ENCODE measurements at places on chromosomes 13 and 19.
A peak's percentile ranks its signal among the peaks of the same experiment; 100 is the strongest.

DNA sequence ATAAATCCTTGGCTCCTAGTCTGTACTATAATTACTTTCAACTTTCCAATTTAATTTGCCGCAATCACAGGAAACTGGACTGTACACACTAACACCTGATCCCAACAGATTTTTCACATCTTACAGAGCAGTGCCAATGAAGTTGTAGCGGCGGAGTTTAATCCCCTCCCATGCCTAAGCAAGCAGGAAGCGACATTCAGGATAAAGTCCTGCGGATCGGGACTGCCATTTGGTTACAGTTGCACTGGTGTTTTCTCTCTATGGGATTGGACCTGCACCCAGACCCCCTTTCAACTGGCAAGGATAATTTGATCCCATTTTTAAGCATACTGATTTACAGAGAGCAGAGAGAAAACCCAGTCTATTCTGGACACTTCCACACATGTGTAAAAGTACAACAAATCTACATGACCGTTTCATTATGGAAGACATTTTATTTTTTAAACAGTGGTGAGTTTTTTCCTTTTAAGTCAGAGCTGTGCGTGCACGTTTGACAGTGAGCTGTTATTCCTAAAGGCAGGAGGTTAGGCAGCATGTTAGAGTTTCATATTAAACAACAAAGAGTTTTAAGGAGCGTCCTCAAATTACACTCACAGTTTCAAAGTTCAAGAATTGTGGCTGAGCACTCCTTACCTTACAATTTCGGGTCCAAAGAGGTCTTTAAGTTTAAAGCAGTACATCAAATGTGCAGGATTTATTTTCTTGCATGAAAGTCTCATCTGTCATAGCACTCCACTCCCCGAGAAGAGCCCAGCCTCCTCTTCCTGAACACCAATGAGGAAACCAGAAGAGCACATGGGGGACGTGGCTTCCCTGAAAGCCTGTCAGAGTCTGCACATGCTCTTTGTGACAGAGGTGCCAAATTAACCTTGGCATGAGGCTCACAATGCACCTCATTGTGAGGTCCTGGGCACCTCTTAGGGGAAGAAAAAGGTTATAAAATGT is 141.6 kb upstream of the RFC3 start:
- DNase-seq = peak; percentile 68

- no peak for DNase-seq
Observed at GRCh38 chr19:55103190-55103589, 14.2 kb downstream of the PPP1R12C start.

DNA sequence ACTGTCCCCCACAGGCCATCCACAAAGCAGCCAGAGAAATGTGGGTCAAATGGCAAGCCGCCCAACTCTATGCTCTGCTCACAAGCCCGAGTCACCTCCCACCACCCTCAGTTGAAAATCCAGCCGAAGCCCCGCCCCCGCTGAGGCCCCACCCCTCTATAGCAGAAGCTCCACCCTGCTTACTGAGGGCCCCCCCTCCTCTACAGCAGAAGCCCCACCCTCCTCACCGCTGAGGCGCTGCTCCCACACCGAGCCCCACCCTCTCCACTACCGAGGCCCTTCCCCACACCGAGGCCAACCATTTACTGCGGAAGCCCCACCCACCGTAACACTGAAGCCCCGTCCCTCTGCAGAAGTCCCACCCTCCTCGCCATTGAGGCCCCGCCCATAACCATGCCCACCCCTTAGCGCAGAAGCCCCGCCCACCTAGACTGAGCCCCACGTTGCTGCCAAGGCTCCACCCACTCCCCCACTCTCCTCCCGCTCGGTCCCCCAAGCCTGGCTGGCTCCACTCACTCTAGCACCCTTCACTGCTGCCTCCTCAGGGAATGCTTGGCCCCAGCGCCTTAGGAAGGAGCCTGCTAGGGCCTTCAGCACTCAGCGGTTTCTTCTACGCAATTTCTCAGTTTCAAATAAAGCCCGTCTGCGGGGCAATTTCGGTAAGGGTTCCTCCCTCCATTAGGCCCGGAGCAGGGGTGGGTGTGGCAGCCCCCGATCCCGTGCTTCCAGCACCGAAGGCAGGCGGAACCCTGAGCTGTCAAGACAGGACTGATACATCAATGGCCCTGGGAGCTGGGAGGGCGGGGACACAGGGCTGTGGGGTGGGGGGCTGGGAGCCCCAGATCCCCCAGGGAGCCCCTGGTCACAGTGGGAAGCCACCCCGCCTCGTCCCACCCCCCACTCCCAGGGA is 9.0 kb upstream of the MYDGF start:
- DNase-seq = peak; percentile 57

DNA sequence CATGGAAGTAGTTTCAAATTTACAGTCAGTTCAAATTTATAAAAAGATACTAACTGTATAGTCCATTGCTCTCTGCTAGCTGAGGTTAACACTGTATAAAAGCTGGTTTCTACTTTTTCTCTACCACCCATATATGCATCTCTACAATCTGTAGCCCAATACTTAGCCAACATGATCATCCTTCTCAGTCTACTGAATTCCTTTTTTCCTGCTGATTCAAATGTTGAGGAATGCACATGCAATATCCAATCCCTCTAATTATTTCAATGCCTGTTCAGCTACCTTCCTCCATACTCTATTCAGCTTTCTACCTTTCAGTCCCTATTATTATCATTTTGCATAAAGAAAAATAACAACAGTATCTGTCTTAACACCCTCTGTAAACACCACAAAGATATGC is 15.6 kb downstream of the KPNA3 start:
- no peak for DNase-seq

- DNase-seq = peak; percentile 81
Observed at GRCh38 chr13:66657165-66657881, 572.8 kb downstream of the PCDH9 start.

- no peak for DNase-seq
Observed at GRCh38 chr19:27906081-27906480, 1306.9 kb downstream of the UQCRFS1 start.

All from femur (tissue), 1 donor.